ENCODE measurements at places on chromosomes 6 and 20.

DNA sequence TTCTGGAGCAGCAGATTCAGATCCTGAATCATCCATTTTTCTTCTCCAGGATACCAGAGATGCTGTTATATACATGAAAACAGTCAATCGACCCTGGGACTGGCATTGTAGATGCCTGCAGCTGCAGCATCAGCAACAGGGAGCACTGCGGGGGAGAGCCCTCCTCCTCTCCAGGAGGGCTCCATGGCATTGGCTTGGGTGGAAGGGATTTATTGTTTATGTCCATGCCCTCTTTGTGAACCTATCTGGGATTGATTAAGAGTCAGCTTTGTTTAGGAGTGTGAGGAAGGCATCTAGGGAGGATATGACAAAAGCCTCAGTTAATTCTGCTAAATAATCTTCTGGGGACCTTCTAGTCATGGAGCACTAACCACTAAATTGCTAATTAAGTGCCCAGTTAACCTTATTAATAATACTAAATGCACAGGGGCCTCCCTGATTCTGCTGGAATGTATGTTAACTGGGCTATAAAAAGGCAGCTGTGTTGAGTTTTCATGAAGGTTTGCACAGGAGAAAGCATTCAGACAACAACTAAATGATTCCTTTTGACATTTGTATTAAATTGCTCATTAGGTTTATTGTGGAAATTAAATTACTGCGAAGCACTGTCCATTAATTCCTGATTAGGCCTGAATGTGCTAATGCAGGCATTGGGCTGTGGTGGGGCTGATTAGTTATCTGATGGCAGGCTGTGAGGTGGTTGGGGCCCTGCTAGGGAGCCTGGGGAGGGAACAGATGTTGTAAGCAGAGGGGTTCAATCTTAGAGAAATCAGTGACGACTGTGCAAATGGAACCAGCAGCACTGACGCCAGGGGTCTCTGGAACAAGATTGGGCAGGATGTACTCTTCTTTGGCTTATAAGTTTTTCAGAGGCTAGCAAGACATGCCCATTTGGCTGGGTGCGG lies 57.6 kb downstream of the IMPG1 start:
- DNase-seq, result no peak

DNA sequence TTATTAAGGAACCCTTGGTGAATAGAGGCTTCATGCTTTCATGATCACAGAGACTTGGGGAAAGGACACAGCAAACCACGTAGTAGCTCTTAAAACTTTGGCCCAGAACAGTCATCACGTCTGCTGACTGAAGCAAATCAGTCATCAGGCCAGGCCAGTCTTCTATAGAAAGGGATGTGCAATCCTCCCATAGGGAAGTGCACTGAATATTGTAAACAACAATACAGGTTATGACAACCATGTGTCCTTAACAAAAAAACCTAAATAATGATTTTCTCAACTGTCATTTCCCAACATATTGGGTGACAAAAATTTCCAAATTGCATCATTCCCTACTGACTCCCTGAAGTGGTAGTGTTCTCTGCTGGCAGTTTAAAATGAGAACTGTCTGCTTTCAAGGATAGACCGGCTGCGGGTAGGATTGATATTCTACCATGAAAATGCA lies 388.2 kb upstream of the CITED2 start:
- no peak for DNase-seq

DNA sequence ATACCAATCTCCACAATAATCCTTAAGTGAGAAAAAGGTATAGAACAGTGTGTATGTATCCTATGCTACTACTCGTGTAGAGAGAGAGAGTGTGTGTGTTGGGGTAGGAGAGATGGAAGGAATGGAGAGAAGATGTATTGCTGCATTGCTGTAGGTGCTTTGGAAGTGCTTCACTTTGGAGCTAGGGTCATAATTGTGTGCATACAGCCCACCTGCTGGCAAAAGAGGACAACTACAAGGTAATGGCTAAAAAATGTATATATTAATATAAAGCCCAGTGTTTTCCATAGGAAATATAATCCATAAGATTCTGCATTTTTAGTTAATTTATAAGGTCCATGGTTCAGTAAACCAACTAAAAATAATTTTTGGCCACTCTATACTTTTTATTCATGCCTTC lies 36.1 kb downstream of the SERAC1 start:
- DNase-seq, result peak; percentile 47

GRCh38 chr20:6613280-6613861 lies 154.1 kb upstream of the BMP2 start:
- DNase-seq, result no peak

- no peak for DNase-seq
Observed at GRCh38 chr20:34715384-34715783, 11.2 kb downstream of the TP53INP2 start.

DNA sequence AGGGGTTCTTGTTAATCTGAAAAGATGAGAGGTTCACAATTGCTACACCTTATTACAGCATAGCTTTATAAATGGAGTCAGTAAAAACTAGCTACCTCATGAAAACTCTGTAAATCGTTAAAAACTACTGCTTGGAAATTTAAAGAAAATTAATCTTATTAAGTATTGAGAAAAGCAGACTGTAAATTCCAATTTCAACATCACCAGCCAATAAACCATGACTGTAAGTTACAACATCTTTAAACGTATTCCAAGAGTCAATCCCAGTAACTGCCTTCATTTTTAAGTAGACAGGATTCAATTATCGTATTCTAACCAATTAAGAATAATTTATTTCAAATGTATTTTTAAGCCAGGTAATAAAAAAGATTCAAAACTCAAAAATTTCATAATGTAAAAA lies 70.3 kb downstream of the ATG5 start:
- DNase-seq, result no peak

DNA sequence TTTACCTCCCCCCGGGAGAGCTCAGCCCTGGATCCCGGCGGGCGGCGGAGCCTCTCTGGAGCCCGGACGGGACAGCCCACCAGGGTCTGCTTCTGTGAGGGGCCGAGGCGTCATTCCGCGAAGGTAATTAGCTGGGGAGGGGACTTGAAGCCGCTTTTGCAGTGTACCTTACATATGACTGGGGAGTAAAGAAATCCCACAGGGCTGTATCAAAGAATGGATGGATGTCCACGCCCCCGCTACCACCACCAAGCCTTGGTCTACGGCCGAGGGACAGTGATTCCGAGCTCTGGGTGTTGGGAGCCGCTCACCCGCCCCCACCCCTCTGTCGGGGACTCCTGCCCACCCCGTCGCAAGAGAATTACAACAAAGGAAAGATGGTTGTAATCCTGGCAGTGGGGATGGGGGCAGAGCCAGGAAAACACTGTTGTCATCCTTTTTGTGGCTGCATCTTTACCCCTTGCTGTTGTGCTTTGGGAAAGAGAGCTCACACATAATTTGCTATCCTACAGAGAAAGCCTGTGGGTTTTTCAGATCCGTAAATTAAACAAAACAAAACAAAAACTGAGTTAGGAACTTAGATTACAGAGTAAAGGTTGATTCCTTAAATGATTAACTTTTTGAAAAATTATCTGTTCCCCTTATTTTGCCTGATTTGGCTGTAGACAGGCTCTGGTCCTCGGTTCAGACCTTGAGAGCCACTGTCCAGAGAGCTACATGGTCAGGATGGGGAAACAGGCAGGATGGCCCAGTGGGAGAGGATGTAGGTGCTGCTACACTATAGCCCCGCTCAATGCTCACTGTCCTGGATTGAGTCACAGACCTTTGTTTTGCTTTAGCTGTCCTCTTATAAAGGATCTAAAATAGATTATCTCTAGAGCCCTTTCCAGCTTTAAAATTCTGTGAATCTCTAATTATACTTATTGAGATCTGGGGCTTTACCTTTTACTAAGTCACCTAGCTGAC lies 997 bp upstream of the FBXO30 start:
- DNase-seq, result peak; percentile 42

DNA sequence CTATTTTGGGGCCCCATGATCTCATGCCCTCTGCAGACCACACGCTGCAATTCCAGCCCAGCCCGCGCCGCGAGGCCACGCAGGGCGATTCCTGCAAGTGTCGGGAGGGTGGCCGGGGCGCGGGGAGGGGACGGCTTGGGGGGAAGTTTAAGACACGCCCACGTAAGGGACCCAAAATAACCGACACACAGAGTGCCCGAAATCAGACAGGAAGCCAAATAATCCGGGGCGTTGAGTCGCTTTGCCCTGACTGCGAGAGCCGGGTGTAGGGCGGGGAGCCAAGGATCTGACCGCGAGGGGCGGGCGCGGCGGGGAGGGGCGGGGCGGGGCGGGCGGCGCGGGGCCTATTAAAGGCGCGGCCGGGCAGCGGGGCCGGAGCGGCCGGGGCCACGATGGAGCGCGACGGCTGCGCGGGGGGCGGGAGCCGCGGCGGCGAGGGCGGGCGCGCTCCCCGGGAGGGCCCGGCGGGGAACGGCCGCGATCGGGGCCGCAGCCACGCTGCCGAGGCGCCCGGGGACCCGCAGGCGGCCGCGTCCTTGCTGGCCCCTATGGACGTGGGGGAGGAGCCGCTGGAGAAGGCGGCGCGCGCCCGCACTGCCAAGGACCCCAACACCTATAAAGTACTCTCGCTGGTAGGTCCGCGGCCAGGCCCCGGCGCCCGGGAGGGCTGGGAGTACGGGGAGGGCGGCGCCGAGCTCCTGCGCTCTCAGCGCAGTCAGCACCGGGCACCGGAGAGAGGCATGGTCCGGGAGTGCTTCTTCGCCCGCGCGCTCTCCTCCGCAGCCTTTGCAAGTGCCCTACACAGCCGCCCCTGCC lies at the start of gene ENPP1:
Gene ENPP1, plus strand, starts transcription at position 377 of the 816 bp plus-strand sequence. Its CDS starts 16 bp downstream, at position 393.
- peak; percentile 64 for DNase-seq

- no peak for DNase-seq
Observed at GRCh38 chr6:74550821-74551220, 655.0 kb downstream of the COL12A1 start.

DNA sequence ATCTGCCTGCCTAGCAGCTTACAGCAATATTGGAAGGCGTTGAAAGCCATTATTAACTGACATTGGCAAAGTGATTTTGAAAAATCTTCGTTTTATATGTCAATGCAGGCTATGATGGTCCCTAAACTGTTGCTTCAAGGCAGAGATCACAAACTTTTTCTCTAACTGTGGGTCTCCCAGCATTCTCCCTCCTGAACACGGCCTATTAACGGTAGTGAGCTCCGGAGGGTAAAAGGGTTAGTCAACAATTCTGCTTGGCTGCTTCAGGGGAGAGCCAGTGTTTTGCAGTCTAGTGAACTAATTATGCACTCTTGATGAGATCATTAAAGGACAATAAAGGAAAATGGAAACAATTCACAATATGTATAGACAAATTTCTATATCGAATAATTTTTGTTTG lies 261.8 kb upstream of the QKI start:
- no peak for DNase-seq

GRCh38 chr6:156169371-156169770 lies 607.8 kb upstream of the ARID1B start:
- DNase-seq, result no peak

DNA sequence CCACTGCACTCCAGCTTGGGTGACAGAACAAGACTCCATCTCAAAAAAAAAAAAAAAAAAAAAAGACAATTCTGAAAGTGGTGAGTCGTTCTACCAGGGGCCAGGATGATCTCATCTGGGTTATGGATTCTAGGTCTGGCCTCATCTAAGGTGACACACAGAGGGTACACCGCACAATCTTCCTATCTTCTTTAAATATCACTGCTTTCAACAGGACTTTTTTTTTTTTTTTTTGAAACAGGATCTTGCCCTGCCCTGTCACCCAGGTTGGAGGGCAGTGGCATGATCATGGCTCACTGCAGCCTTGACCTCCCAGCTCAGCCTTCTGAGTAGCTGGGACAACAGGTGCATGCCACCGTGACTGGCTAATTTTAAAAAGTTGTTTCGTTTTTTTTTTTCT lies 67.7 kb downstream of the SLC16A10 start:
- no peak for DNase-seq

DNA sequence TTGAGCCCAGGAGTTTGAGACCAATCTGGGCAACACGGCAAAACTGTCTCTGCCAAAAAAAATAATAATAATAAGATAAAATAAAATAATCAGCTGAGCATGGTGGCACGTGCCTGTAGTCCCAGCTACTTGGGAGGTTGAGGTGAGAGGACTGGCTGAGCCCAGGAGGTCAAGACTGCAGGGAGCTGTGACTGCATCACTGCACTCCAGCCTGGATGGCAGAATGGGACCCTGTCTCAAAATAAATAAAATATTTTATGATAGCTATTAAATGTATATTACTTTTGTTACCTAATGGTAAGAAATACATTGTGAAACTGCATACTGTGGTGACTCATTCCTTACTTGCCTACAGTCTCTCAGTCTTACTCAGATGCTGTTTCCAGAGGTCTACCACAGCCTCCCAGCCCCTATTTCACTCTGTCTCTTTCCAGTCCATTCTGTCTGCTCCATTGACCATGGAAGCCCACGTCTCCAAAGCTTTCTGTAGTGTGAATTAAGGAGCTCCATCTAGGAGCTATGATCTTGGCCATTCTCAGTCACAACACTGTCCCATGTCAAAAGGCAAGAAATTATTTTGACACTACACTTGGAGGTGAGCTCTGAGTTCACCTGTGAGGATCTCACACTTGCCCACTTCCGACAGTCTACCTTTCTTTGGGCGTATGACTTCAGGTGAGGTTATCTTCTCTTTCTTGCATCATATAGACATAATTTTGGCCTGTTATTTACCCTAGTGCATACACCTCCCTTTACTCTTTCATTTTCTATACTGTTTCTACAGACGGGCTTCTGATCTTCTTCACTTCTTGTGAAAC lies 22.4 kb upstream of the SNX9 start:
- peak; percentile 69 for DNase-seq

- DNase-seq, result peak; percentile 91
Observed at GRCh38 chr20:61516346-61517208, 264.5 kb downstream of the CDH4 start.

GRCh38 chr6:145070791-145071190 lies 664.5 kb downstream of the EPM2A start:
- DNase-seq, result no peak

DNA sequence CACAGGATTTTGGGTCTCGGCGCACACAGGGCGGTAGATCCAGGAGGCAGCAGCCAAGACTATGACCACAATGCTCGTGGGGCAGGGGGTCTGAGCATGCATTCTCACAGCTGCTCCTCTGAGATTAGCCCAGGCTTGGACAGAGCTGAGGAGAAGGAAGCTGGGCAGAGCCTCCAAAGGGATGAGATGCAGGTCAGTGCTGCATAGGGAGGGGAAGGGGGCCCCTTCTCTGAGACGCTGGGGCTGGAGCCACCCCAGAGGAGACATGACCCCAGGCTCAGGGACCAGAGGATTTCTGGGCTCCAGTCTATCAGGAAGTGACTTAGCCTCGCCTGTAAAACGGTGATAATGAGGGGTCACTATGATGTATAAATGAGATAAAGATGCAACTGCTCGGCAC lies 93.9 kb downstream of the BFSP1 start:
- no peak for DNase-seq

DNA sequence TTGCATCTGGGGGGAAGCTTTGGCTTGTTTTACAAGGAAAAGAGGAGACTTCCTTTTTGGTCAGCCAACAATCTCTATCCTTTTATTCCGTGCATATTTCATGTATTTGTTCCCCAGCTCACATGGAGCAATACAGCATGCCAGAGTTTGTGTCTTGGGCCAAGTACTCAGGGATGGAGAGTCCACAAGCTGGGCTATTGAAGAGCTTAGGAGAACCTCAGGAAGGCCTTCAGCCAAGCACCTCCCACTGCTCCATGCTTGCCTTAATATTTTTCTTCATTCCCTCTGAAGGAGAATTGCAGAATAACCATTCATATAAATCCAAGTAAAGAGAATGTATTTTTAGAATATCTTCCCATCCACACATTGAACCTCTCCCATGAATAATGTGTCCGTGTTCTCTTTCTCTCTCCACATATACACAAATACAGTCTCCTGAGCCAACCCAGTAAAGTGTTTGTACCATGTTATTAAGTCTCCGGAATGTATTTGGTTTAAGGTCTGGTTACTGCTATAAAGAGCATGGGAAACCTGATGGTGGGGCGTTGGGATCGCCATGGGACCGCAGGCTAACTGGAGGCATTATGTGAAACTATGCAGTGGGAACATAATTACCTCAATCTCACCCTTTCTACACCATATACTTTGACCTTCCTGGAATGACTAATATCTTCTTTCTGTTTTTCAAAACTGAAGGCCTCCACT lies 3.0 kb downstream of the LAMA4 start:
- peak; percentile 86 for DNase-seq
